ENCODE measurements at places on chromosomes 5 and 9.

- no peak for DNase-seq
These were observed 273.0 kb upstream of the RPS23 start for GRCh38 chr5:82551192-82551591.

- no peak for DNase-seq
These were observed 2.1 kb upstream of the EEIG1 start for GRCh38 chr9:127982912-127983311.

- DNase-seq = no peak
These were observed 170.4 kb downstream of the ARRDC3 start for GRCh38 chr5:91212714-91213092.

DNA sequence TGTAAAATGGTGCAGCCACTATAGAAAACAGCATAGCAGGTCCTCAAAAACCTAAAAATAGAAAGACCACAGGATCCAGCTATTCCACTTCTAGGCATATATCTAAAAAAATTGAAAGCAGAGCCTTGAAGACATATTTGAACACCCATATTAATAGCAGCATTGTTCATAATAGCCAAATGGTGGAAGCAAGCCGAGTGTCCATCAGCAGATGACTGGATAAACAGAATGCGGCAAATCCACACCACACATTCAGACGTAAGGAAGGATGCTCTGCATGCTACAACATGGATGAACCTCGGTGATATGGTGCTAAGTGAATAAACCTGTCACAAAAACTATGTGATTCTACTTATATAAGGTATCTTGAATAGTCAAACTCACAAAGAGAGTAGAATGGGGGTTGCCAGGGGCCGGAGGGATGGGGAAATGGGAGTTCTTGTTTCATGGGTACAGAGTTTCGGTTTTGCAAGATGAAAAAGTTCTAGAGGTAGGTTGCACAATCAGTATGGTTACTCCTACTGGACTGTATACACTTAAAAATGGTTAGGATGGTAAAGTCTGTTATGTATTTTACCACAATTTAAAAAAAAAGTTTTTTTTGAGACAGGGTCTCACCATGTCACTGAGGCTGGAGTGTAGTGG, 17.1 kb upstream of the HSD17B3 start:
- no peak for DNase-seq

DNA sequence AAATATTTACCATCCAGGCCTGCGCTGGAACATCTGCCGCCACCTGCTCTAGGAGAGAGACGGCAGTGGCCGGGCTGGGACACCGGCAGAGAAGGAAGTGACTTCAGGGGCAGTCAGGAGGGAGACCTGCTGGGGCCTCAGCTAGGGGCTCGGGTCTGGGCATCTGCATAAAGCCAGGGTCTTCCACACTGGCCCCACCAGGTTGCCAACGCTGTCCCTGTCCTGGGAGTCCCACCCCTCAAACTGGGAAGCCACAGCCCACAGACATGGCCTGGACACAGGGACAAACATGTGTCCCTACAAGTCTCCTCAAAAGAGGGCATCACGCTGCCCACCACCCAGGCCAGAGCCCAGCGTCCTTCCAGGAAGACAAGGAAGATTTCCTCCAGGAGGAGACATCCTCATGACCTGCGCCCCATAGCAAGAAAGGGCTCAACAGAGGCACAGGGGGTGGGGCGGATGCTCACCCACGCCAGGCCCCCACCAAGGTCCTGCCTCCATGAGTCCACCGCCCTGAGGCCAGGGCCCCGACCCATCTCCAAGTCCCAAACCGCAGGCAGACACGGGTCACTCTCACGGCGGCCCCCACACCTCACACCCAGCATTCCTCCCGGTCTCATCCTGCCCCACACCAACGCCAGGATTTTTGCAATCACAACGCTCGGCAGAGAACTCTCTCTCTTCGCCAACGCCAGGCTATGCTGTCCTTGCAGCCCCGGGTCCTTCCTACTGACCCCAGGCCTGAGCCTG, 9.0 kb downstream of the VAV2 start:
- no peak for DNase-seq

- no peak for DNase-seq
These were observed 10.7 kb downstream of the IDNK start for GRCh38 chr9:83633676-83634075.

DNA sequence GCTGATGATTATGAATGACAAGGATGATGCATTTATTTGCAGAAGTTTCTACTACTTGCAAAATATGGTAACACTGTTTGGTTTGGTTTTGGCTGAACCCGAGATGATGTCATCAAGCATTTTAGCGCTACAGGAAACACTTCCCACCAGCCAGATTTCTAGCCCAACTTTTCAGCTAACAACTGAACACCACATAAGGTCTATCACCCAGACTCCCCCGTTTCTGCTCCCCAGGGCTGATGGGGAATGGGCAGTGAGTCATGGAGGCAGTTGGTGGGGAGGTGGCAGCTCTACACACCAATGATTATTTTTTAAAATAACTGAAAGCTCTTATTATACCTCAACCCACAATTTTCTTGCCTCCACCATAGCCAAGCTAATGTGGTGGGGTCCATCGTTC, 302.9 kb downstream of the CEMIP2 start:
- no peak for DNase-seq

DNA sequence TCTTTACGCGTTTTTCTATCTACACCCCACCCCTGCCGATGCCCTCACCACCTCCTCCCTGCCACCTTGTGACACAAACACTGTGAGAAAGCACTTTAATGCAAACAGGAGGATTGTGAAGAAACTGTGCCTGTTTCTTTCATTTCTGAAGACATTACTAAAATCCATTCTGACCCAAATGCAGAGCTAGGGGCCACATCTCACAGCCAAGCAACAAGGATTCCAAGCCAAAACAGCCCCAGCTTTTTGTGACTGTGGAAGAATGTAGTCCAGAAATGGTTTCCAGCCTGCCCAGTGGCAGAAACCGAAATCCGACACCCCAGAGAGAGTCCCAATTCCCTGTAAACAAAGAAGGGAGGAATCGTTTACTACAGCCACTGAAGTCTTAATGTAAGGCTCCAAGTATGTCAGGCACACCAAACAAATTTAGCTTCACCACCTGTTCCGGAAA, 190.9 kb downstream of the TTC39B start:
- DNase-seq = peak; percentile 31

- no peak for DNase-seq
These were observed 61.1 kb downstream of the OXCT1 start for GRCh38 chr5:41809128-41809527.

DNA sequence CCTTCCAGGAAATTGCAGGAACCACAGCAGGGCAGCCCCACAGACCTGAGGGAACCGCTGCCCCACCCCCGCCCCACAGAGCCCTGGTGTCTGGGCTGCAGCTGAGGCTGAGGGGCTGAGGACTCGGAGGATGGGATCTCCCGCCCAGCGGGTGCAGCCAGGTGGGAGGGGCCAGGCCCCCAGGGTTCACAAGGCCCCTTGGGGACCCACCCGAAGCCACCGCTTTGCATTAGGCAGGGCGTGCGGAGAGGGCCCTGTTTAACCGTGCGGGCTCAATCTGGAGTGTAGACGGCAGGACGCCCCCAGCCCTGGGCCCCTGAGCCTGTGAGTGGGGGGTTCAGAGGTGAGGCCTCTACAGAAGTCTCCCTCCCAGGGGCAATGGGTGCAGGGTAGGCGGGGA, 10.8 kb downstream of the NOTCH1 start:
- peak; percentile 21 for DNase-seq

DNA sequence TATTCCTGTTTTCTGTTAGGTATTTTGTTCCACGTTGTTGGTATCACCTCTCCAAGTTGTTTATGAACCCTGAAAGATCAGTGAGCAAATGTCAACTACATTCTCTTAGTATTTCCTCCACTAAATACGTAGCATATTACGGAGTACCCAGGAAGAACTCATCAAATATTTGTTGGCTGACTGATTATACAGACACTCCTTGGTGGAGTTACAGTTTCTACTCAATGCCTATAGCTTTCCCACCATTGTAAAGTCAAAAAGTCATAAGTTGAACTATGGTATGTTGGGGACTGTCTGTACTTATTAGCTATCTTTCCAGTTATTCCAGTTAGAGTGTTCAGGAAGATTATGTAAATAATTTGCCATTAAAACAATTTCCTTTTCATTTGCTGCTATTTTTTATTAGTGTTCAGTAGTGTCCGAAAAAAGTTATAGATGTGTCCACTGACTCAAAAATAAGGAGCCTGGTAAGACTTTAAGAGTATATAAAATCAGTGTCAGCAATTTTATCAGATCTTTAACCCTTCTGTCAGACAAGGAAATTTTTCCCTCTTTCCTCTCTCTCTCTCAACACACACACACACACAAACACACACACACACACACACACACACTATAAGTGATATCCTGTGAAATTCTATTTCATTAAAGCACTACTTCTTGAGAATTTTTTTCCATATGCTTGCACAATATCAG, 6.8 kb upstream of the APBA1 start:
- no peak for DNase-seq

- DNase-seq = no peak
These were observed 46.0 kb upstream of the FREM1 start for GRCh38 chr9:14956208-14956607.

DNA sequence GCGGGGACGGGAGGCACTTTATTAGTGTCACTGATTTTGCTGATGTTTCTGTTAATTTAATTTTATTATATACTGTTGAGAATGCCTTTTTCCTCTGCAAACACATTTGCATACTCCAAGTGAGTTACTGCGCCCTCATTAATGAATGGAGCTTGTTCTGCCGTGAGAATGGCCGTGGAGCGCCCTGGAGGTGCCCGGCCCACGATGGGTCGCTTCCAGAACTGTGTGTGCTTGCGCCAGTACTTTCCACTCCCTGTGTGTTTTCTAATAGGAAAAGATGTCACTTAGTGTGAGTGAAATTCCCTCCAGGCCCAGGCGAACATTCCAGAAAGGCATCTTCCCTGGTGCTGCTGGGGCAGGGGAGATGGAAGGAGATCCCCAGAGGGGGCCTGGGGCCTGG, 30.1 kb downstream of the NDUFS6 start:
- DNase-seq = no peak

DNA sequence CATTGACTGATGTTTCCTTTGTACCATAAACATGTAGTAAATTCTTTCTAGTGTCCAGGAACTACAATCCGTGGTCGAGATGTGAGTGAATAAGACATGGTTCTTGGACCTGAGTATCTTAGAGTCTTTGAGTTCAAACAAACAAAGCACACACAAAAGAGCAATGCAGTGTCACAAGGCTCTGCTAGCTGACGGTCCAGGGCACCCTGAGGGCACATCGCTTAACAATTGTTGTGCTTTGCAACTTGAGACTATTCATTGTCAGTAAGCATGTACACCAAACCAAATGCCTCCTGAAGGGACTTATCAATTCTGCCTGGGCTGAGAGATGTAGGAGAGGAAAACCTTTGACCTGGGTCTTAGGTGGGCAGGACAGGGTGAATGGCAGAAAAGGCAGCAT, 84.8 kb downstream of the CAMK4 start:
- DNase-seq = no peak

GRCh38 chr5:169801324-169801777, 164.3 kb downstream of the DOCK2 start:
- DNase-seq = no peak

DNA sequence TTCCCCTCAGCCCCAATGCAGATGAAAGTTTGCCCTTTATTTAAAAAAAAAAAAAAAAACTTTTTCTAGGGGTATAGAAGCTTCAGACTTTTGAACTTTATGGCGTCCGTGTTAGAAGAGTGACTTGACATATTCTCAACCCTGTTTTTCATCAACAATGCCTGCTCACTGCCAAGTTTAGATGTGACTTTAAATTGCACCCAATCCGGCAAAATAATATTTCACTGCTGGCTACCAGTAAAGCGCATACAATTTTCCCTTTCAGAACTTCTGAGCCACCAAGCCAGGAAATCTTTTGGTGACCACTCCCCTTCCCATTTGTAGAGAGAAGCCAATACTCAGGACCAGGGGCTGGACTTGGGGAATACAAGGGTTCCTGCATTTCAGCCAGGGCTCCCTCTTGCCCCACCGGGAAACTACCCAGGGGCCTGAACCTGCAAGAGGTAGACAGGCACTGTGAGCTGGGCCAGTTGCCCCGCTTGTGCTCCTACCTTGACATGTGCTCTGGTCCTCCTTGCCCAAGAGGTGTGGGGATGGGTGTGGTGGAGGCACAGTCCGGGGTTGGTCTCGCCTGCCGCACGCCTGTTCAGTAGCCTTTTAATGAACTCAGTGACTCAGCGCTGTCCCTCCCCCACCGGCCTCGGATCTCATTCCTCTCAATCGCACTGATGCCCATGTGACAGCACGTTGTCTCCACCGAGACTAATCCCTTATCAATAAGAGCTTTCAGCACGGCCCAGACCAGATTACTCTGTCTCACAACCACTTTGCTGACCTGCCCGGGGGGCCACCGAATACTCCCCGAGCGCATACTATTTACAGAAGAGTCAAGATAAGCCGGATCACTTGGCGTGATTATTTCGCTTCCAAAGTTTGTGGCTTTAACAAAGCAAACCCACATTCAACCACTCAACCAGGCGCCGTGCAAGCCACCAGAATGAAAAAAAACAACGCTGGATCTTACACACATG, 226.4 kb downstream of the DCP2 start:
- DNase-seq = no peak

- no peak for DNase-seq
These were observed 194.8 kb downstream of the AUH start for GRCh38 chr9:91166796-91167366.

DNA sequence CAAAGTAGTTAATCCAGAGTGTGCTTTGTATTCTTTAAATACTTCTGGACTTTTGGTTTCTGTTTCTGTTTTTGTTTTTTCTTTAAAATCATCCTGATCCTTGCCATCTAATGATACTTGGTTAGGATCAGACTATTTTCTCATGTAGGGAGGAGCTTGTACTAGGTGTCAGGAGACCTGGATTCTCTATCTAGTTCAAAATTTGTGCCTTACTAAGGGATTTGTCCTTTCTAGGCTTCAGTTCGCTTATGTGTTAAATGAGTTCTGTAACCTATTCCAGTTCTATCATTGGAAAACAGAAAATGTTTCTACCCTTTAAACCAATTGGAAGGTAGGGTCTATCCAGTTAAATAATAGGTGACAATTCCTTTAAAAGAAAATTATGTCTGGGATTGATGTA, 3.3 kb upstream of the MEF2C start:
- DNase-seq = no peak

GRCh38 chr9:95450171-95451064, 66.4 kb downstream of the PTCH1 start:
- DNase-seq = no peak

DNA sequence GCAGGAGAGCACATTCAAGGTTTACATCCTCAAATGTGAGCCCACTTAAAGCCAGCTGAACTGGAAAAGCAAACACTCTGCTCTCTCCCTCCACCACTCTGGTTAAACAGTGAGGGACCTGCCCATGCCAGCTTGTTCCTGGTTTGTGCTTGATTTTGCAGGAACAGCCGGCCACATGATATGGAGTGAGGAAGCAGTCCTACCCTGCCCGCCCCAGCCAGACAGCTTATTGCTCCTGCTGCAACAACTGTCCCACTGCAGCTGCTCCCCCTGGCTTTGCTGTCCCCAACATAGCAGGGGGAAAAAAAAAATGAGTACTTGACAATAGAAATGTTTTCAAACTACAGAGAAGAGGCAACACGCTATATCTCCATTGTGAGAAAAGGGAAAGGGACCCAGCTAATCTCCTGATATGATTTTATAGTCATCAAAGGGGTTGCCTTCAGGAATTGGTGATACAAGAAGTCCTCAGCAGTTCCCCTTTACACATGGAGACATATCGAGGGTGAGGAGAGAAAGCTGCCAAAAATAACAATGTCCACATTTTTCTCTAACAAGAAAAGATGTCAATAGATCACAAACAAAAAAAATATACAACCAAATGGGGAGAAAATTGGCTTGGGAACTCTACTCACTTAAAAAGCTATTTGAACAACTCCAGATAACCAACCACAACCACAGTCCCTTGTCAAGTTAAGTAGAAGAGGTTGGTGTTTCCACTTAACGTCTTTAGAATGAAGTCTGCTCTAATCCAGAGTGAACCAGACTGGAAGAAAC, 4.6 kb downstream of the MYO10 start:
- DNase-seq = peak; percentile 55

- peak; percentile 52 for DNase-seq
These were observed at the start of gene DPYSL3 for GRCh38 chr5:147509710-147510651. Gene DPYSL3, minus strand, starts transcription at chr5:147510068. Its CDS starts 210 bp downstream, at chr5:147509858.

Data from NCI-H2171 treated with DMSO at 0.1 percent for 48 hours (cell line).